Inflammatory macrophage (primary cell): ENCODE measurements at places on chromosomes 7 and 10.
A peak's percentile ranks its signal among the peaks of the same experiment; 100 is the strongest.

- peak; percentile 81 for DNase-seq
Measured at GRCh38 chr10:22615819-22616499, 98.4 kb downstream of the PIP4K2A start.

GRCh38 chr10:71463111-71463510 is 66.4 kb downstream of the CDH23 start:
- no peak for DNase-seq

GRCh38 chr7:106768324-106768751 is 96.7 kb upstream of the PIK3CG start:
- DNase-seq, result no peak

DNA sequence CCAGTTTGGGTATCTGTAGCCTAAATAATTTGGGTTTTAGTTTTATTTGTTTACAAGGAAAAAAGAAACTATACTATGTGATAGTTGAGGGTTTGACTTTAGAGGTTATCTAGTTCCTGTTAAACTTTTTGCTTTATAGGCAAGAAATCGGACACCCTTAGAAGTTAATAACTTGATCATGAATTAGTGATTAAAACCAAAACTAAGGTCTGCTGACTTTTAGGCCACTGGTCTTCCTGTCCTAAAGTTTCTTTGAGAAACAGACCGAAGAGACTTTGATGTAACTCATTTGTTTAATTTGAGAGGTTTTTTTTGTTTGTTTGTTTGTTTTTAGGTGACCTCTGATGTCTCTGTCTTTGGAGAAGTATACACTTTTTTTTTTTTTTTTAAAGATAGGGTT is 59.7 kb downstream of the PHTF2 start:
- no peak for DNase-seq

- DNase-seq, result peak; percentile 53
Measured at GRCh38 chr10:70381471-70382421, 679 bp downstream of the LRRC20 start.

GRCh38 chr10:8910314-8910713 is 855.8 kb downstream of the GATA3 start:
- DNase-seq, result no peak

DNA sequence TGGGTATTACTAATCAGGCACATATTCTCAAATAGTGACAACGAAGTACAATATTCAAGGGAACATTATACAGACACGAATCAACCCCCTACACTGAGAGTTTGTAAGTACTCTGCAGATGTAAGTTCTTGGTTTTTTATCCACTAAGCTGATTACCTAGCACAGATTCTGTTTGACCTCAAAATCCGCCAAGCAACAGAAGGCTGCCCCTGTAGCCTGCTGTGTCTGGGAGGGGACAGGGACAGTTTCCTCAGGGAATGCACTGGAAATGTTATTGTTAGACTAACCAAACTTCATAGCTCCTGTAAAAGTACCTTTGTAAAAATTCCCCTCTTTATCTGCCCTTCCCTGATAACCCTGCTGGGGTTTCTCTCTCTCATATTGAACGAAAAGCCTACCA is 45.2 kb upstream of the ZRANB1 start:
- no peak for DNase-seq

- no peak for DNase-seq
Measured at GRCh38 chr10:89055159-89055558, 64.6 kb downstream of the FAS start.

GRCh38 chr7:40717242-40717641 is 582.4 kb downstream of the SUGCT start:
- no peak for DNase-seq

DNA sequence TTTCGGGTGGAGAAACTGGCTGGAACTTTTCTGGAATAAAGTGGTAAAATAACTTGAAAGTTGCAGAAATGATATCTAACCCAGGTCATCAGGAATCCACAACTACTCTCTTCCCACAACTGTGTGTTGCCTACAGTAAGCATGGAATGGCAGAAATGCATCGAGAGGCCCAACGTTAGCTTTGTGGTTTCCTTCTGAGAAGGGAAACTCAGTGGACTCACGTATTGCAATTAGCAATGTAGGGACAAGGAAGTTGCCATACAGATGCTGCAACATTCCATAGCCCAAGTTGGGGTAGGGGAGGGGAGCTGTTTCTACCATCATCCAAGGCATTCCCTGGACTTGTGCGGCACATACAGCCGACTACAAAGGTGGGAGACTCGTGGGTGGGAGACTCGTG is 1.9 kb downstream of the PON1 start:
- DNase-seq, result no peak

DNA sequence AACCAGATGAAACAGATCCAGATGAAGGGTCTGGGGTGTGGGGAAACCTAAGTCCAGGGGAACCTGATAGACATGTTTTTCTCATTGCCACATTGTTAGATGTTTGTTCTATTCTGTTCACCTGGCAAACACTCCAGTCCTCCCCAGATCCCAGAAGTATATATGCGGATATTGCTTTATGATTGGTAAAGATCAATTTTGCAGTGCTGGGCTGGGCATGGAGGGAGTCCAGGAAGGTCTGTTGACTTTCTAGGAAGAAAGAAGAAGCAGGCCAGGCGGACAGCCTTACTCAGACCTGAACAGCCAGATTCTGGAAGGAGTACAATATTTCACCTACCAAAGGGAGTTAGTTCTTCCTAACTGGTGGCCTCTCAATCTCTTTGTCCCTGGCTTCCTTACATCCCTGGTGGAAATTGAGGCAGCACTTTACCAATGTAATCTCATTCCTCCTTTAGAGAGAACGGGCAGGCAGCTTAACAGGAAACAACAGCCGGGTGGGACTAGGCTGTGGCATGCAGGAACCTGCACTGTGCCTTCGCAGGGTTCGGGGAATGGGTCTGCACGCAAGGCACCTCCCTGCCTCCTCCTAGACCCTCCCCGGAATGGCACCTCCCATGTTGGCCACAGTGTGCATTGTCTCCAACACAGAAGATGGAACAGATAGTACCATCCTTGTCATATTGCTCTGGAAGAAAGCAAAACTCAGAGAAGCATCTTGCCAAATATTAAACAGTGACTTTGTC is 930 bp downstream of the GIMAP6 start:
- DNase-seq, result no peak

DNA sequence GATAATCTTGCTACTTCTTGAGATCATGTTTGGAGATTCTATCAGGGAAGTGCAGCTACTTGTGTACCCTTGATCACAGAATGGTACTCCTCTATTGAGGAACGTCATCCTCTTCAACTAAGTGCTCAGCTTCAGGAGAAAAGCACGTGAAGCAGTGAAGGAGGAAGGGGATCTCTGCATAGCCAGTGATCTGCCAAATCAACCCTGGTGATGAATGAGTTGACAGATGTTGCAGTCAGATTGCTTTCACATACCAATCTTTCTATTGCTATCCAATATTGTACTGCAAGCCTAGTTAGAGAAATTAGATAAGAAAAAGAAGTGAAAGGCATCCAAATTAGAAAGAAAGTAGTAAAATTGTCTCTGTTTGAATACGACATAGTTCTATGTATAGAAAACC is 309.4 kb downstream of the TWIST1 start:
- DNase-seq, result no peak

GRCh38 chr10:111082102-111082975 is 5.5 kb downstream of the ADRA2A start:
- no peak for DNase-seq

DNA sequence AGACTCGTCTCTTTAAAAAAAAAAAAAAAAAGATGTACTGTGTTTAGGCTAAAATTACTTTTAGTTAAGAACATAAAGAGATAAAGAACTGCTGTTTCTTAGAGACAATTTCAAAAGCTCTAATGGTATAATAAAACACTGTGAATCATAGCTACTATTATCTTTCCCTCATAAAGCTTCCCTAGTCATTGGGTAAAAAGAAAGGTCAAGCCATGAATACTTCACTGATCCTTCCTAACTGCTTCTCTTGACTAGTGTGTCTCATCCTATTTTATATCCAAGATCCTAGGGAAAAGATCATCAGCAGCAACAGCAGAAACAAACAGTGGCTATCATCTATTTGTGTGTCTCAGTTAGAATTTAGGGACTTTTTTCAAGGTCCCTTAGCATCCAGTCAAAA is 10.5 kb downstream of the YME1L1 start:
- no peak for DNase-seq

GRCh38 chr7:100730136-100730800 is 3.1 kb upstream of the ZAN start:
- DNase-seq, result no peak

- DNase-seq, result no peak
Measured at GRCh38 chr10:77195101-77195500, 442.5 kb downstream of the KCNMA1 start.

DNA sequence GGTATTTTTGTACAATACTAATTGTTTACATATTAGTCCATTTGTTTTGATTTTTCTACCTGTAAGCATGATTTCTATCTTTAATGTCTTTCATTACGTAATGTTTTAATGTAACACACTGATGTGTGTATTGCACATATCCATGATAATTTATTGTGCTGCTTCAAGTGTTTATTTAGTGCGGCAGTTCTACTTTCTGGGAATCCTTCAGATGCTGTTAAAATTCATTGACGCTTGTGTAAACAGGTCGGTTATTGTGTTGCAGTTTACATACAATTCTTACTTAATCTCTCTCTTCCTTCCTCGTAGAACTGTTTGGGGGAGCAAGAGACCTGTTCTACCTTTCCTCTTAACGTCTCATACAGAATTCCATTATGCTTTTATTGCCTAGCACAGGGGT is 6.9 kb downstream of the TMEM60 start:
- no peak for DNase-seq

- DNase-seq, result no peak
Measured at GRCh38 chr7:129742256-129742655, 130.7 kb downstream of the NRF1 start.

DNA sequence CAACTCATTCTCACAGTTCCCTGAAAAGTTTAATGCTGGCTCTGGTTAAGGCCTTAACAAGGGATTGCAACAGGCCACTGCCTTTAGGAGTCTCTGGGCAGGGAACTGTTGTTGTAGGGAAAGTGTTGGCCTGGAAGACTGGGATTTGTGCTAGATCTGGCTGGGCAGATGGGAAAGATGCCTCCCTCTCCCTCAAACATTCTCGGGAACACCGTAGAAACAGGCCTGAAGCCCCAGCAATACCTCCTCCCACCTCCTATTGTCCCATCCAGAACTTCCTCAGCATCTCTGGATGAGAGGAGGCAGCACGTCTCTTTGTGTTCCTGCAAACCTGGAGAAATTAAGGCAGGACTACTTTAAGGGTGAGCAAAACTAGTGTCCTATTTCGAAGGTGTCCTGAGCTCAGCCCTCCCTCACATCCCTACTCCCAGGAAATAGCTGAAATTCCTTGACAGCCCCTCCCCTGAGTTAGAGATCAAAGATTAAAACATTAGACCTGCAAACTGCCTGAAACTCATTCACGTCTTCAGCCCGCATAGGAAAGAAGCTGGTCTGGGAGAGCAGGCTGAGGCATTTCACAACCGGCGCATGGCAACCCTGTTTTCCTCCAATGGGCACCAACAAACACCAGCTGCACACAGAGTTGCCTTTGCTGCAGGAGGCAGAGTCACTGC is 10.9 kb upstream of the MAP3K8 start:
- peak; percentile 76 for DNase-seq

DNA sequence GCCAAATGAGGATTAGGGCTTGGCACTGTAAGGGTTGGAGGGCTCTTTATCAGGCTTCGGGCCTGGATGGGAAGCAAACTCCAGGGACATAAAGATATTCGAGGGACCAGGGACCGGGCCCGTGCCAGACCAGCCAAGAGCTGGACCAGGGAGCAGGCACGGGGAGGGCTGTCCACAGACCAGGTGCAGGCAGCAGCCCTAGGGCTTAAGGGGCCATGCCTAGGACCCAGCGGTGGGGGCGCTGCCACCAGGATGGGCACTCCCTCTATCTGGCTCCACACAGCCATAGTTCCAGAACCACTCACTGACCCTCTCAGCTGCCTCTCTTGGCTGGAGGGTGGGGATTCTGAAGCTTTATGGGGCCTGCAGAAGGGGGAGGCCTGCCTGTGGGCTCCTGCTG is 32.9 kb downstream of the FAM241B start:
- DNase-seq, result no peak

GRCh38 chr10:72170263-72170662 is 45.5 kb upstream of the ANAPC16 start:
- DNase-seq, result no peak

- no peak for DNase-seq
Measured at GRCh38 chr10:125011171-125011925, 69.4 kb downstream of the ZRANB1 start.

DNA sequence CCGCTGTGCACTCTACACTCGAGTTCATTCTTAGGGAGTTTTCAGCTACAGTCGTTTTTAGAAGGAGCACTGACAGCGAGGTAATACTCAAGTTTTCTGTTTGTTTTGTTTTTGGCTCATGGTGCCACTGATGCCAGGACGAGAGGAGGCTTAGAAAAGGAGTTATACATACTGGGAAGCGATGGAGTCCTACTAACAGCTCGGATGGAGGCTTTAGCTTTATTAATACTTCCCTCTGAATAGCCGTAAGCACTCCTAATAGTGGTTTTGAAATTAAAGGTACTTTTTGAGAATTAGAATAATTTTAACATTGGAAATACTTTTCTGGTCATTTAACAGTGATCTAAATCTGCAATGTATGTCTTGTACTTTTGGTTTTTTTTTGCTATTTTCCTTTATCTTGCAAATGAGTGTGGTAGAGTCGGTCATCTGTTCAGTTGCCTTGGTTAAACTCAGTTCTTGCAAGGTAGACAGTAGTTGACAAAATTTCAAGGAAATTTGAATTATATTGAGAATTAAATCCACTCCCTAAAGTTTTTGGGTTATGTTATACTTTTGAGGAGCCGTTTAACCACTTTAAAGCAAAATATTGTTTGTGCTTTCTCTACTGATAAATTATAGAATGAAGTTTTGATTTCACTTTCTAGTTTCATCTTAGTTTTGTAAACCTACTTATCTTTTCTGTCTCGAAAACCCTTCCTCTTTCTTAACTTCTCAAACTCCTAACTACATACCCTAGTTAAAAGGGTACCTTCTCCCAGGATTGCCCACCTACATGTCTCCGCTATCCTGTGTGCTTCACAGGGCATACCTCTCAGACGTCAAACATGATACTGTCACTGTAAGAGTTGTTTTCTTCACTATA is 1.5 kb downstream of the HBP1 start:
- no peak for DNase-seq

DNA sequence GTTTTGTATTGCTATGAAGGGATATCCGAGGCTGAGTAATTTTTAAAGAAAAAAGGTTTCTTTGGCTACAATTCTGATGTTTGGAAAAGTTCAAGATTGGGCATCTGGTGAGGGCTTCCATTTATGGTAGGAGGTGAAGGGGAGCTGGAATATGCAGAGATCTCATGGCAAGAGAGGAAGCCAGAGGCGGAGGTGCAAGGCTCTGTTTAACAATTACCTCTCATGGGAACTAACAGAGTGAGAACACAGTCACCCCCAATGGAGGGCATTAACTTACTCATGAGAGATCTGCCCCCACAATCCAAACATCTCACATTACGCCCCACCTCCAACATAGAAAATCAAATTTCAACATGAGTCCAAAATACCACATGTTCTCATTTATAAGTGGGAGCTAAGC is 62.0 kb downstream of the AKR1D1 start:
- no peak for DNase-seq

DNA sequence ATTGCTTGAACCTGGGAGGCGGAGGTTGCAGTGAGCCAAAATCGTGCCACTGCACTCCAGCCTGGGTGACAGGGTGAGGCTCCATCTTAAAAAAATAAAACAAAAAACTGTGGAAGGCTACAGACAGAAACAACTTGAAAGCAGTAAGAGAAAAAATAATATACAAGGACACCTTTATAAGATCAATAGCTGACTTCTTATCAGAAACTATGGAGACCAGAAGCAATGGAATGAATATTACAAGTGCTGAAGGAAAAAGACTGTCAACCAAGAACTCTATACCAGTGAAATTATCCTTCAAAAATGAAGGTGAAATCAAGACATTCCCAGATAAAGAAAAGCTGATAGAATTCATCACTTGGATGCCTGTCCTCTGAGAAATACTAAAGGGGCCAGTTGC is 49.0 kb downstream of the RBAK start:
- no peak for DNase-seq
